GM20000 (cell line): ENCODE measurements at places on chromosomes 16 and 17.

DNA sequence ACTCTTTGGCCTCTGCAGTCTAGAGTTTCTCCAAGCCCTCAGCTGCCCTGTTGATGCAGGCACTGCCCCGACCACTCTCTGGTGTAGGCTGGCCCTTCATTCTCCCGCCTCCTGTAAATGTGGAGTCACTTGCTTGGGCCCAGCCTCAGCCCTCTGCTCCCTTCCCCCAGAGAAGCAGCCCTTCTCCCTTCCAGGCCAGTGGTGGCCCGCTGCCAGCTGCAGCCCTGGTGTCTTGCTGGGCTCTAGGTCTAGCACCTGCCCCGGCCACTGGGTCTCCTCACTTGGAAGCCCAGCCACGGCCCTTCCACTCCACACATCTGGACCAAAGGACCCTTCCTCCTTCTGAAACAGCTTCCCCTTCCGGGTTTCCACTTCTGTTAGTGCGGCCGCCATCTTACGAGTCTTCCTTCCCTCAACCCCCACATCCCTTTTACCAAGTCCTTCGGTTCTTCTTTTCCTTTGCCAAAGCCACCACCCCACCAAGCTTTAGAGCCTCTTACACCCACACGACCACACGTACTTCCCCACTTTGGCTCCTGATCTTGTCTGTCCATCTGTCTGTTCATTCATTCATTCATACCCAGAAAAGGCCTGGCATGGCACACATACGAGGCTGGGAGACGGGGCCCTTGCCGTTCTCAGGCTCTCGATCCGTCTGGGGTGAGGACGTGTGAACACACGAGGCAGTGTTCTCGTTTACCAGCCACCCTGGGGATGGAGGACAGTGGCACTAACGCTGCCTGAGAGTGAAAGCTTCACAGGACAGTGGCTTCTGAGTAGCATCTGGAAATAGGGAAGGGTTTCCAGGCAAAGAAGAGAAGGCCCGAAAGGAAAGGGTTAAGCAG is 68.0 kb downstream of the ABR start:
- no peak for DNase-seq

- DNase-seq: no peak
Measured at GRCh38 chr17:66983414-66984021, 19.0 kb downstream of the CACNG4 start.

GRCh38 chr17:38402897-38403296 is 25.4 kb upstream of the ARHGAP23 start:
- DNase-seq: no peak

DNA sequence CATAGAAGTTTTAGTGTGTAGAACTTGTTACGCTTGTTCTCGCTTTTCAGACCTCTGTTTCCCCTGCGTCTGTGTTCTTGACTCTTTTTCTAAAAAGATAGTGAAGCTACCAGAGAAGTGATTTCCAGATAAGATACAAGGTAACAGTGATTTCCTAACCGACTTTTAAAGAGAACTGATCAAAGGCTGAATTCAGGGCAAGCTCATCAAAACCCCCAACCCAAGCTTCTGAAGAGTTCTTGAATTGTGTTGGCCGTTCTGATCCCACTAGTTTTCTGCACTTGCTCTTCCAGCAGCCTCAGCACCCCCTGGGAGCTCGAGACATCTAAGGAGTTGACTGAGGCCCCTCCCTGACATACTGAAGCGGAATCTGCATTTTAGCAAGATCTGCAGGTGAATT is 12.7 kb upstream of the NSMCE1 start:
- DNase-seq: no peak

- no peak for DNase-seq
Measured at GRCh38 chr17:13525876-13526275, 75.9 kb downstream of the HS3ST3A1 start.

DNA sequence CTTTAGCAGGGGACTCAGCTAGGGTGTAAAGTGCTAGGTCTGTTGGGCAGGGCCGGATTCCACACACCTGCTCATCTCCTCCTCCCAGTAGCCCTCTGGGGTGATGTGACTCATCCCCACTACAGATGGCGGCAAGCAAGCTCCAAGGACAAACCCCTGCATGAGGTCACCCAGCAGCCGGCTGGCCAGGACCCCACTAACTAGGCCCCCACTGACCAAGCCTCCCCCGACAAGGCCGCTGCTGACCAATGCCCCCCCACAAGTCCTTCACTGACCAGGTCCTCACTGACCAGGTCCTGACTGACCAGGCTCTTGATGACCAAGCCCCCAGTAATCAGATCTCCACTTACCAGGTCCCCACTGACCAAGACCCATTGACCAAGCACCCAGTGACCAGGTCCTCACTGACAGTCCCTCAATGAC is 36.7 kb downstream of the TNFRSF13B start:
- DNase-seq: no peak

GRCh38 chr16:9300252-9300651 is 208.8 kb downstream of the HAPSTR1 start:
- DNase-seq: no peak

GRCh38 chr16:58035356-58036170 is 10.0 kb downstream of the MMP15 start:
- no peak for DNase-seq

- DNase-seq: no peak
Measured at GRCh38 chr17:29740017-29740416, 117.3 kb upstream of the CORO6 start.

DNA sequence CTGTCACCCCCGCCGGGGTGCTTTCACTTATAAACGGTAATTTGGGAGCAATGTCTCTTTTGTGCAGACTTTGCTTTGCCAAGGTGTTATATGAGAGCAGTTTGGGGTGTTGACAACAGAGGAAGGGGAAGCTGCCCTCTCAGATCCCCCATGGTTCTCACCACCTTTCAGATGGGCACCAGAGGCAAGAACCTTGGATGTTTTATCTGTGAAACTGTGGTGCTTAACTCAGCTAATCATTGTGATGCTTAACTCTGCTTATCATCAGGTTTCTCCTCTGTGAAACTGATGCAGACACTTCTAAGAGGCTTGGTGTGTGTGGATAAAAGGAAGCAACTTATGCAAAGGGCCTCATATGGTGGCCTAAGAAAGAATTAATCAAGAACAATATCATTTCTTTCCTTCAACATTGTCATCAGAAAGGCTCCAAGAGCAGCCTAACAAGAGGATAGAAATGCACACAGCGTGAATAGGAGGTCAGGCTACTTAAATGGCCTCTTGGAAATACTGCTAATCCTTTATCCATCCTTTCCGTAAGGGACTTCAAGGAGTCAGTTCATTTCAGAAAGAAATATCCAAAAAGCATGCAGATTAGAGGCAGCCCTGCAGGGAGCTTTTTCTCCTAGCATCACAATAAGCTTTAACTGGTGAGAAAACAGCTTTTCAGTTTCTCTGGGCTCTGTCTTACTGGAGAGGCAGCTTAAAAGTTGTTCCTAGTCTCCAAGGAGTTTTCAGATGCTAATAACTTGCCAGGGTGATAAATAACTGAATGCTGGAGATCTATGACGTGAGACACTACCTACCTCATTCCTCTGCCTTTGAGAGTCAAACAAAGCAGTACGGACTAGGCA is 55.1 kb upstream of the CLEC3A start:
- no peak for DNase-seq

DNA sequence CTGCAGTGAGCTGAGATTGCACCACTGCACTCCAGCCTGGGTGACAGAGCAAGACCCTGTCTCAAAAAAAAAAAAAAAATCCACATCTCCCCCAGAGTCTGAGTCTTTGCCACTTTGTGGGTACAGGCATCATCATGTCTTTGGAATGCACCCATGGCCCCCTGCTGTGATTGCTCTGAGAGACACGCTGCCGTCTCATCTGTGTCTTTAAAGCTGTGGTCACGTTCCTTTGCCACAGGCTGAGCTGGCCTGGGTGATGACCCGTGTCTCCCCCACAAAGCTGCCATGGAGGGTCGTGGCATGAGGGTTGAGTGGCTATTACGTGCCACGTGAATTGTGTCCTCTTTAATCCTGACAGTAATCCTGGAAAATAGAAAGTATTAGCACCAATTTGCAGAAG is 20.2 kb downstream of the CRISPLD2 start:
- DNase-seq: no peak

- DNase-seq: no peak
Measured at GRCh38 chr16:11880007-11880406, 28.7 kb upstream of the RSL1D1 start.

- DNase-seq: no peak
Measured at GRCh38 chr17:81471818-81472456, 40.7 kb downstream of the ACTG1 start.
